ENCODE measurements at places on chromosomes 13 and 19.

DNA sequence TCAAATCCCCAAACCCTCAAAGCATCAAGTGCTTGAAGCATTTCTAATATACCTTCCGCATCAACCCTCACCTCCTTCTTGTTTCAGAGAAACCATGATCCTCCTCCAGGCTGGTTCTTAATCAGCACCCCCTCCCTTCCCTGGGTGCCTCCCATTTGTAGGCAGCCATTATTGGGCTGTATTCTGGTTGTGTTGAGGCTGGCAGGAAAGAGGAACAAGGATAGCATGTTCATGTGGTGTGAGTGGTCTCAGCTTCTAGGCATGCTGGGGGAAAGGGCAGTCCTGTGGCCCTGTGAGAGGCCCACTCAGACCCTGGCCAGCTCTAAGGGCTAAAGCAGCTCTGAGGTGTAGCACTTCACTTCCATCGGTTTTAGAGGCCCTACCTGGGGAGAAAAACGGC is 18.9 kb upstream of the TRIM13 start:
- no peak for DNase-seq

DNA sequence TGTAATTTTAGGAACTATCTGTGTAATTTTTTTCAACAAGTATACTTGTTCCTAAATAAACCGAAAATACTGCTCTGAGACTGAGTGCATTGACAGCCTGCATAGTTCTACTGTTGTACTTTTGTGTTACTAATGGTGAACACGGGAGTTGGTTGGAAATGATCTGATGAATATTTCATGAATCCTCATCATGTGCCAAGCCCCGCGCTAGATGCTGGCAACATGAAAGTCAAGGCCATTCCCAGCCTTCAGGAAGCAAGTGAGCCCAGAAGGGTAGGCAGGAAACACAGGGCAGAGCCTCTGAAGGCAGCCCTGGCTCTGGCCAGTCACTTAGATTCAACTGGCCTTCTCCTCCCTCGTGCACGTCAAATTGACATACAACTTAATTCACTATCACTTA is 106.1 kb downstream of the ABCC4 start:
- no peak for DNase-seq

DNA sequence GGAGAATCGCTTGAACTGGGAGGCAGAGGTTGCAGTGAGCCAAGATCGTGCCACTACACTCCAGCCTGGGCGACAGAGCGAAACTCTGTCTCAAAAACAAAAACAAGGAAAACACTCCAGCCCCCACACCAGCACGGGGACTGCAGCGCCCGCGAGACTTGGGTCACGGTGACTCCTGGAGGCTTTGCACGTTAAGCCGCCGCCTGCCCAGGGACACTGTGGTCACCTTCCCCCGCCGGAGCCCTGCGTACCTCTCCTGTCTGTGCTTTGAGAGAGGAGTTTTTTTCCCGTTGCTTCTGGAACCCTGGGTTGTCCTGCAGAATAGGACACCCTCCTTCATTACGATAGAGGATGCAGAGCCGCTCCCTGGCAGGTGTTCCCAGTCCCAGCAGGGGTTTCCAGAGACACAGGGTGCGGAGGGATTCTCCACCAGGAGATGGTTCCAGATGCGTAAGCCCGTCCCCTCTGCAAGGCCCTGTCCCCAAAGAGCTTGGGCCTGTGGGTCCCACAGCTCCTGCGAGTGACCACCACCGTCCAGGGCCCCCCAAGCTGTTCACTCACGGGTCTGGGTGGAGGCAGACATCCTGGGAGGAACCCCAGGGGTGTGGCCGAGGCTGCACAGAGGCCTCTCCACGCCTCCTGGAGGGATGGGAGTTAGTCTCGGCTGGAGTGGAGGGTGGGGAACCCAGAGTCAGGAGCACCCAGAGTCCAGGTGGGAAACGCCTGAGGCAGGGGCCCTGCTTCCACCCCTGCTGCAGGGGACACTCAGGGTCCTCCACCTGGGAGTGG is 42.8 kb upstream of the NDUFS7 start:
- no peak for DNase-seq

DNA sequence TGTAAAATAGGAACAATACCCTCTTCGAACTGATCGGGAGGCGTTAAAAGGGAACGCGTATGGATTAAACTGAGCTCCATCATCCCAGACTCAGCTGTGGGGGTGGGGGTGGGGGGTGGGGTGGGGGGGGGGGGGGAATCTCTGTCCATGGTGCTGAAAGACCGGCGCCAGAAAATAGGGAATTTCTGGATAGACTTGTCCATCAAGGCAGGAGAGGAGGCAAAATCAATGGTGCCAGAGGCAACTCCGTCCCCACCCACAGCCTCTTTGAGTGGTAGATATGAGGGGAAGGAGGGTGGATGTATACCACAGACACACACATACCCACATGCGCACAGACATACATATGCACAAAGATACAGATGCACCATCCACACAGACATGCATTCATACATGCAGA is 37.4 kb downstream of the ZNF787 start:
- DNase-seq, result no peak
